ENCODE measurements at places on chromosomes 11 and 22. TPM values are rescaled to one million over a fixed set of nuclear protein-coding genes. Genes with fewer than 3 reads are reported as not detected.

The APOBEC3H gene
- total RNA-seq: 7.3 TPM

The MRGPRD gene
- total RNA-seq: not detected

The CD3D gene
- 386 TPM for total RNA-seq

The IFITM10 gene
- total RNA-seq: 0.14 TPM

The LRRC4C gene
- total RNA-seq: not detected

The A4GALT gene
- total RNA-seq: not detected

The INPP5J gene
- 0.18 TPM for total RNA-seq

The BTBD18 gene
- total RNA-seq: not detected

The ALX4 gene
- not detected for total RNA-seq

Data from activated T-helper 2 cell treated with anti-CD3 and anti-CD28 coated beads, Interferon-gamma antibody, Interleukin-2, Interleukin-4, amounts not matched to agents 10 μg/mL and 5 μg/mL and 100 μg/mL, durations not matched to agents 14 hours and 24 hours and 36 hours (primary cell).